ENCODE measurements at places on chromosomes 3 and 15. TPM values are rescaled to one million over a fixed set of nuclear protein-coding genes. Genes with fewer than 3 reads are reported as not detected.

Gene SKOR1
- total RNA-seq: 0.36 TPM

Gene DUOX1
- total RNA-seq: under 0.01 TPM

Gene CELSR3
- 1.2 TPM for total RNA-seq

Gene CACNA2D3
- total RNA-seq: under 0.01 TPM

Gene SCN5A
- under 0.01 TPM for total RNA-seq

Gene SLC15A2
- total RNA-seq: 0.29 TPM

Gene GOLGA8B
- total RNA-seq: 57.2 TPM

Gene KCNMB3
- 1.8 TPM for total RNA-seq

Gene CPN2
- 0.29 TPM for total RNA-seq

Gene RUBCN
- total RNA-seq: 23.2 TPM

Gene CCDC39
- not detected for total RNA-seq

Gene LIPC
- total RNA-seq: 2.7 TPM

Gene CDHR4
- total RNA-seq: not detected

Gene ERICH6
- total RNA-seq: under 0.01 TPM

Gene ALS2CL
- total RNA-seq: 1.1 TPM

Gene NMD3
- 118 TPM for total RNA-seq

Gene UNC13C
- under 0.01 TPM for total RNA-seq

Gene TASOR
- total RNA-seq: 65.4 TPM

Gene PATL2
- total RNA-seq: 2.7 TPM

Gene PP2D1
- not detected for total RNA-seq

Gene WDR82
- total RNA-seq: 58.3 TPM

Gene SOX14
- total RNA-seq: not detected

Gene MB21D2
- total RNA-seq: 6.5 TPM

Gene BFSP2
- not detected for total RNA-seq

Gene RETNLB
- not detected for total RNA-seq

Gene SLC22A13
- total RNA-seq: 0.29 TPM

Gene RAD51
- total RNA-seq: 1.8 TPM

Gene MUC20
- 0.36 TPM for total RNA-seq

Gene CLDN18
- total RNA-seq: not detected

Gene CCDC80
- 657 TPM for total RNA-seq

Gene TAGLN3
- total RNA-seq: not detected

Gene BDH1
- total RNA-seq: 5.8 TPM

Gene DNAH1
- total RNA-seq: 8.7 TPM

All from osteoblast (primary cell).